ENCODE measurements at places on chromosomes 7 and 10.
A peak's percentile ranks its signal among the peaks of the same experiment; 100 is the strongest.

- no peak for DNase-seq
Observed at GRCh38 chr10:34995925-34996324, 94.2 kb downstream of the CUL2 start.

GRCh38 chr7:114930829-114931655 lies 9.1 kb downstream of the MDFIC start:
- no peak for DNase-seq

DNA sequence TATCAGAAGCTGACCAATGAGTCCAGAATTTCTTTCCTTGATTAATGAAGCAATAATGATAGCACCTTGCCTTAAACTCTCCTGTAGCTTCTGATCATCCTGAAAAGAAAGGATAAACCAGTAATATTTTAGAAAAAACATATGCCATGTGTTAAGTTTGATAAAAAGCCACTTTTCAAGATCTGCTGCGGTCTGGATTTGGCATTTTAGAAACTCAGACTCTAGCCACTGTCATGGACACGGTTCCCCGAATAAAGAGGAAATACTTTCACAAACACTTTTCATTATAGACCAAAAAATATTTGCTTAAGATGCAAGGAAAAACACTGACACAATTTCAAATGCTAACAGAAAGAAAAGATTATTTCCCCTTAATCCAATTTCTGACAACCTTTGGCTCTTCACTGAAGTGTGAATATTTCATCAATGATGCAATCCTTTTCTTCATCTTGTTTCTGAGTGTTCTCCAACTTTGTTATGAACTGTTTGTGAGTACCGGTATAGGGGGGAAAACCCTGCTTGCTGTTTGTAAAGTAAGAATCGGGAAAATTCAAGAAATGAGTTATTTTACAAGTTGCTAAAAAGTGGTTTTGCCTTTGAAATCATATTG lies 329.5 kb downstream of the CRPPA start:
- no peak for DNase-seq

- no peak for DNase-seq
Observed at GRCh38 chr10:72124989-72125388, 36.6 kb upstream of the SPOCK2 start.

DNA sequence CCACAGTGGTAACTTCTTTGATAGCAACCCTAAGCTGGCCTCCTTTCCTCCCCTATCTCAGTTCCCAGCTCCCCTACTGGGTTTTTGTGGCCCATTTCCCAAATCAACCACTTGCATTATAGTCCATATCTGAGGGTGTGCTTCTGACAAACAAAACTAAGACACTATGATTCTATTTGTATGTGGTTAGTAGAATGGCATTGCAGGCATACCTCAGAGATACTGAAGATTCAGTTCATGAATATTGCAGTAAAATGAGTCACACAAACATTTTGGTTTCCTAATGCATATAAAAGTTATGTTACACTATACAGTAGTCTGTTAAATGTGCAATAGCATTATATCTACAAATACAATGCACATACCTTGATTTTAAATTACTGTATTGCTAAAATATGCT lies 15.4 kb upstream of the TMEM243 start:
- DNase-seq, result no peak

- peak; percentile 66 for DNase-seq
Observed at GRCh38 chr10:76244061-76244686, 812.8 kb downstream of the LRMDA start.

- no peak for DNase-seq
Observed at GRCh38 chr10:90148116-90148855, 446.9 kb downstream of the KIF20B start.

GRCh38 chr10:113735913-113736312 lies 15.6 kb upstream of the PLEKHS1 start:
- no peak for DNase-seq

DNA sequence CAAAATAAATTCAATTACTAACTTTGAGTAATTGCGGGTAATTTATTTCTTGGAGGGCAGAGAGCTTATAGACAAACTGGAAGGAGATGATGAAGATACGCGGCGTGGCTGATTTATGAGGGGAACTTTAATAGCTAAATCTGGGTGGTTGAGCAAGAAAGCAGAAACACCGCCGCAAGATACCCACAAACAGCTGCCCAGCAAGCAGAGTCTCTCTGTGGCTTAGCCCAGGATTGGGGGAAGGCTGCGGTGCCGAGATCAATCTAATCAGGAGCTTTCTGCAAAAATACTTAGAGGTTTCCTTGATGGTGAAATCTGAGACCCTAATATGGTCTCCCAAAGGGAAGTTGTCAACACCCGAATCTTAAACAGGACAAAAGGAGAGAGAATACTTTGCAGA lies 94.9 kb upstream of the MGMT start:
- no peak for DNase-seq

GRCh38 chr10:96642973-96643372 lies 56.2 kb upstream of the TM9SF3 start:
- DNase-seq, result peak; percentile 31

GRCh38 chr7:72403458-72404076 lies 8.6 kb downstream of the CALN1 start:
- no peak for DNase-seq

DNA sequence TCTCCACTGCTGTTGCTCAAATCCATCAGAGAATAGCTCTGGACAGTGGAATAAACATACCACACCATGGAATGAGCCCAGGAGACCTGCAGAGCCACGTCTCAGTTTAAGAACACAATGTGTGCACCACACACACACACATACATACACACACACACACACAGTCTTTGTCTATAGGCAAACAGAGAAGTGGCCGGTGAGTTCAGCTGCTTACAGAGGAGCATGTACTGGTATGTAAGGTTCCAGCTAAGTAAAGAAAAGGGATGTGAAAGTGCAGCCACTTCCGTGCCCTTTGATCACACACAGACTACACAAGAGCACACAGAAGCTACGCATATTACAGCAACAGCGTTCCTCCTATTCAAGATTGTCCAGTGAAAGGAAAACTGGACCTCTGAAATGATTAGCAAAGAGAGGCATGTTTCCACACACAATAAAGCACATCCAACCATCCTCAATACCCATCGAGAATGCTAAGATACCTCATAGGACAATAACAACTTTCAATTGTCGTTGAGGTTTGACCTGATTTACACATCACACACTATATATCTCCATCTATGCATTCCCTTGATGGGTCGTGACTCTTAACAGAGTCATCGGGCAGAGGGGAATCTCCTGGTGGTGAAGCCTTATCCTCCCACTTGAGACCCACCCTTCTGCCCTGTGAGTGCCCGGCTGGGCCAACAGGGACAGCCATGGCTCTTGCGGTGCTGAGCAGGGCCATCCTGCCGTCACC lies 23.6 kb downstream of the SLC35B4 start:
- peak; percentile 26 for DNase-seq

DNA sequence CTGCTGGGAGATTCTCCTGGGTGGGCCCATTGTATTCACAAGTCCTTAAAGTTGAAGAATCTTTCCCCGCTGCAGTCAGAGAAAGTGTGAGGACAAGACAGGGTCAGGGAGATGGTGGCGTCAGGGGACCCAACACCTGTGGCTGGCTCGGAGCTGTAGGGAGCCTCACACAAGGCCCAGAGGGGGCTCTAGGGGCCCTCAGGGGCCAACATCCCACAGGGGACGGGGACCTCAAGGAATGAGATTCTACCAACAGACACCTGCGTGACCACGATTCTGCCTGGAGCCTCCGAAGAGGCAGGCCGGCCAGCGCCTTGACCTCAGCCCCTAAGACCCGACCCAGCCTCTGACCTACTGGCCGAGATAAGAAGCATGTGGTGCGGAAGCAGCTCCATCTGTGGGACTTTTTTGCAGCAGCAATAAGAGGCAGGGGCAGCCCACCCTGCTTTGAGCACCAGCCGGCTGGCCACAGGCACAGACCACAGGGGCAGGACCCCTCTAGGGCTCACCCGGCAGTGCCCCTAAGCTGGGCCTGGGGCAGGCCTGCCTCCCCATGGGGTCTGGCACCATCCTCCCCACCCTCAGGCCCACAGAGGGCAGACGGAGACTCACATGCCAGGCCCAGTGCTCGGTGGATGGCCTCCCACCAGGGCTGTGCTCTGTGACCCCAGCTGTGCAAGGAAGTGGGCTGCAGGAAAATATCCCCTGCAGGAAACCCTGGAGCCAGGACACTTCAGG lies 13.2 kb downstream of the RASGEF1A start:
- DNase-seq, result no peak

DNA sequence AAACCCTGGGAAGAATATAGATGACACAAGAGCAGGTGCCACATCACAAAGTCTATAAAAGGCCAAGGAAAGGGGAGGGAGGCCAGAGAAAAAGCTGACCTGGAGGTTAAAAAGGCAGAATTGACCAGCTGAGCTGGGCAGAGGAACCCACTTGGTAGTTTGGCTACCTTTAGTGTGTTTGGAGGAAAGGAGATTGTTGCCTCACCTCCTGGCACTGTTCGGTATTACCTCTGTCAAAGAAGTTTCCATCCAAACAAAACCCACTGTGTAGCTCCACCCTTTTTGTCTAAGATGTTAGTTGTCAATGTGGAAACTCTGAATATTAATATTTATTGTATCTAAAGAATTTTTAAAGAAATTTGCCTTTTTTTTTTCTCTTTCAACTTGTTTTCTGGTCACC lies 23.4 kb downstream of the ENTPD7 start:
- no peak for DNase-seq

Measured in putamen (tissue), 1 donor.